ENCODE measurements at places on chromosomes 13 and 19.
A peak's percentile ranks its signal among the peaks of the same experiment; 100 is the strongest.

DNA sequence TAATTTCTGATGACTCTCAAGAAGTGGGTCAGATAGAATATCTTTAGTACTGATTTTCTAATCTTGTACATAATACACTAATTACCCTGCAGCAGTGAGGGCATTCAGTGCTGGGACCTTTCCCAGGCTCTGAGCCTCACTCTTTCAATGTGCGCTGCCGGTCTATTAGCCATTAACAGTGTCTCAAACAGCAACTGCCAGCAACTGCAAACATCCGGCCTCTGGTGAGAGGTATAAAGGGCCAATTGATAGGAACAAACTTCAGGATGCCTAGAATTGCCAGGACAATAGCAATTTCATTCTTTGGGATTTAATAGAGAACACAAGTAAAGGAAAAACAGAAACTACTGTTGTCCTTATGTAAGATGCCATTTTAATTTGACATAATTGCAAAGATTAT lies 604.4 kb upstream of the SPRY2 start:
- no peak for DNase-seq

DNA sequence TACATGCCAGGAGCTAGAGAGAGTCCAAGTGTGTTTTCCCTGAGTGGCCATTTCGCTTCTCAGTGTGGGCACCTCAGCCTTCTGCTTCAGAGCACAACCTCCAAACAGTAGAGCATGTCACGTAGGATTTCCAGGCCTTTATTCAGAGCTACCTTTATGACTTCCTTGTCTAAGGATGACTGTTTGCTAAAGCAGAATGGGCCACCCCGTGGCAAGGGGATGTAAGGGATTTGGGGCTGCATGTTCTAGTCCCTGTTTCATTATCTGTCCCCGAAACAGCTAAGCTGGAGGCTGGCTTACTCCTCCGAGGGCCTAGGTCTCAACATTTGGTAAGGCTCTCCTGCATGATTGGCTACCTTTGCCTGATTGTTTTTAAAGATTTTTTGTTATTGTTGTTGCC lies 6.0 kb downstream of the RNASEH2B start:
- DNase-seq = no peak

DNA sequence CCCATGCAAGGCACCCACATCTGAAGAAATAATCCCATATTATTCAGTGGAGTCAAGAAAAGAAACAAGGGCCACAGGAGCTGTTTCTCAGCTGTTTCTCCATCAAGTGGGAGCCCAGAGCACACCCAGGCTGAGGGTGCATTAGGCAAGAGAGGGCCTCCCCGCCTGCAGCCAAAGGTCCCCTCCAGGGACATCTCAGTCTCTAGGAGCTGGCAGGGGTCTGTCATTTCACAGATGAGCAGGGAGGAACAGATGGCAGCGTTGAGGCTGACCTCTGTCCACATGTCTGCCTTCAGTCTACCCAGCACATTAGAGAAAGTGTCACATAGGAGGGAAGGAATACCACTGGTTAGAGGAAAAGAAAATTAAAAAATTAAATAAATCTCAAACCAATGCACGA lies 157.7 kb downstream of the ZNF536 start:
- no peak for DNase-seq

DNA sequence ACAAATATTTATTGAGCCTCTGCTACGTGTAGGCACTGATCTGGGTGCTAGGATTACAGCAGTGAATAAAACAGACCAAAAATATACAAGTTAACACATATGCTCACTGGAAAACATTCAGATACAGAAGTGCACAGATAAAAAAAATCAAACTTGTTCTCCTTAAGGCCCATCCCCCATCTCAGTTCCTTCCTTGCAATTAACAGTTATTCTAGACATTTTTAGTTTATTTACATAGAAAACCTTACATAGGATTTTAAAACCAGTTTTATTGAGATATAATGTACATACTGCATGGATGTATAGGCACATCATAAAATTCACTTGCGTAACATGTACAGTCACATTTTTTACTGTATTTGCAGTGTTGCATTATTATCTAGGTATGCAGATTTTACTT lies 36.5 kb upstream of the HMGB1 start:
- DNase-seq = no peak

- DNase-seq = no peak
Observed at GRCh38 chr13:66489586-66489985, 740.5 kb downstream of the PCDH9 start.

DNA sequence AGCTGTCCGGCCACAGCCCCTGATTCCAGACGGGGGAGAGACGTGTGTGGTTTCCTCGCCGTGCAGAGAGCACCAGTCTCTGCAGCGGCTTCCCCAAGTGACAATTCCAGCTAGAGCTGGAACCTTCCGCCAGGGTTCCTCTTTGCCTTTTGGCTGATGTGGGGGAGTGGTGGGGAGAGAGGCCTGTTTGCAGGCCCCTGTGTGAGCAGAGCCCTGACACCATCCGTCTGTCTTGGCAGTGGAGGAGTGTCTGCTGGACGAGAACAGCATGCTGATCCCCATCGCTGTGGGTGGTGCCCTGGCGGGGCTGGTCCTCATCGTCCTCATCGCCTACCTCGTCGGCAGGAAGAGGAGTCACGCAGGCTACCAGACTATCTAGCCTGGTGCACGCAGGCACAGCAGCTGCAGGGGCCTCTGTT lies 25.0 kb downstream of the LAMP1 start:
- no peak for DNase-seq

DNA sequence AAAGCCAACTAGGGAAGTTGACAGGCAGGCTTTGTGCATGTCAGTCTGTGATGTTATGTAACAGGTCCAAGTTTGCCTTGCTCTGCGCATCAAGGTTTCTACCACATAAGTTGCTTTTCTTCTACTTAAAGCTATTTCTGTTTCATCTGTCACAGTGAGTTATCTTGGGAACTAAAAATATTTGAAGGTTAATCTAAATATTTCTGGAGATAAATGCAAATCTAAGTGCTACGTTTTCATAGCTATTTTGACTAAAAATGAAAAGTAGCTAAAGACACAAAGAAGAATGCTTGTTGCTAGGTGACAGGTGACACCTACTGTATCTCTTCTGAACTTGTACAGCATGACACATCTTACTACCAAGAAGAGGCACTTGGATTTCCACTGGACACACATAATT lies 135.6 kb downstream of the KLF12 start:
- no peak for DNase-seq

DNA sequence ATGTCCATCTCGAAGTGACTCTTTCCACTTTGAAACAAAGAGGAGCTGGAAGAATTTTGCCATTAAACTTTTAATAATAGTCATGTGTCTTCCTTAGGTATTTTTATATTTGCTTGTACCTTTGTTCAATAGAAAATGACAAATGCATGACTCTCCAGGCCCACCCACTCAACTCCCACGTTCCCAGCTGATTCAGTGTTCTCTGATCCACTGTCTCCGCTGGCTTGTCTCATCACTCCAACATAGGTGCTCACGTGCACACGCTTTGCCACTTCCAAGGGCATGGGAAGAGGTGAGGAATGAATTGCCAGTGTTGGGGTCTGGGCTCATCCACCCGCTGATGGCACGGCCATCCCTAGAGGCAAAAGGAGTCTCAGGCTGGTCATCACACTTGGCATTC lies 24.5 kb downstream of the RASL11A start:
- no peak for DNase-seq

- no peak for DNase-seq
Observed at GRCh38 chr19:18274781-18275356, 617 bp upstream of the IQCN start.

GRCh38 chr13:32150239-32150638 lies 118.7 kb downstream of the FRY start:
- no peak for DNase-seq

GRCh38 chr19:46620716-46621115 lies 4.2 kb downstream of the PTGIR start:
- DNase-seq = no peak

DNA sequence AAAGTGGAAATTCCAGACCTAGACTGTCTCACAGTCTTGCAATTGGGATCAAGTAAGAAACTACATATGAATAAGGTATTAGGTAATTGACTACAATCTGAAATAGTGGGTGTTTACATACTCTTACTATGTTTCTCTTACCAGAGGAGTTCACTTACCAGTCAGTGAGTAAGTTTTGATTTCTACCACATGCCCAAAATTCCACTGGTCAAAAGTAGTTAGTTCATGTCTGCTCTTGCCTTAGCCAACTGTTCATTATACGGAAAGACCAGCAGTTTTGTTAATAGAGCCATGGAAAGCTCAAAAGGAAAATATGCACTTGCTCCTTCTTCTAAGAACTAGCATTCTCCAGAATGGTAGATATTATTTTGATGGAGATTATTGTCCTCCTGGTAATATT lies 490.8 kb downstream of the RFC3 start:
- no peak for DNase-seq

DNA sequence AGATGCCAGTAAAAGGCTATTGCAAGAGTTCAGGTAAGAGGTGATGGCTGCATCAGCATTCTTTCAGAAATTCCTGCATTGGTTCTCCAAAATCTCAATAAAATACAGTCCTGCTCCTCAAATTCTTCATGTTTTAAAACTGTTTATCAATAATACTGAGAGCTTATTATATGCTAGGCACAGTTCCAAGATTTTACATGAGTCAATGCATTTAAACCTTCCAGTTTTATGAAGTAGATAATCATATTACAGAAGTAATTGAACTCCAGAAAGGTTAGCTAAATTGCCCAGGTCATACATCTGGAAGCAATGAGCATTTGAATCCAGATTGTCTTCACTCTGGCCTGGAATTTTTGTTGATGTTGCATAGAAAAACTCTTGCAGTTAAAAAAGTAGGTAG lies 282.9 kb upstream of the SLITRK6 start:
- no peak for DNase-seq

DNA sequence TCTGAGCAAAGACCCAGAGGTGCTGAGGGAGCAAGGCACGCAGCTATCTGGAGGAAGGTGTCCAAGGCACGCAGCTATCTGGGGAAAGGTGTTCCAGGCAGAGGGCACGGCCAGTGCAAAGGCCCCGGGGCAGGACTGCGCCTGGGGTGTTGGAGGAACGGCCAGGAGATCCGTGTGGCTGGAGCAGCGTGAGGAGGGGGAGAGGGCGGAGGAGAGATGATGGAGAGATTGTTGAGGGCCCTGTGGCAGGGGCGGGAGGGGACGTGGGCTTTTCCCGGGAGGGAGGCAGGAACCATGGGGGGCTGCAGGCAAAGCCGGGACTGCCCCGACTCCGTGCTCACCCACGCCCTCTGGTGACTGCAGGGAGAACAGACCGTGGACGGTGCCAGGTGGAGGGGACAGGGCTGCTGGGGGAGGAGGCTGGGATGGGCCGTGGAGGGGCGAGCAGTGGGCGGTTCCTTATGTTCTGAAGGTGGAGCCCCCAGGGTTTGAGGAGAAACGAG lies 13.3 kb upstream of the MISP start:
- DNase-seq = peak; percentile 88

- no peak for DNase-seq
Observed at GRCh38 chr19:55175117-55175867, 4.8 kb downstream of the SYT5 start.

DNA sequence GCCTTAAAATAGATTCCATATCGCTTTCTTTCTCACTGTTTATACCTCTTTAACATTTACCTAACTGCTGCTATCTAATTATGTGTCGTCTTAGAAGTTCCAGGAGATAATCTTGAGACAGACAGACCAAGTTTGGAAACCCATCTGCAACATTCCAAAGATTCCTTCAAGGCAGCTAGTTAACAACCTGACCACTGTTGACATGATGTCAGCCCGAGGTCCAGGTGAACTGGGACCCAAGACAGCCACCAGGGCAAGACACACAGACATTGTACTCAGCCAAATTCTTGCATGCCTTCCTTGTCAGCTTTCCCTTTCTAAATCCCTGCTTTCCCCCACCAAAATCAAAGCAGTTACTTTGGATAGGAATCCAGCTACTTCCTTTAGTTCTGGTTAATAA lies 1476.5 kb upstream of the PRR20A start:
- DNase-seq = no peak

DNA sequence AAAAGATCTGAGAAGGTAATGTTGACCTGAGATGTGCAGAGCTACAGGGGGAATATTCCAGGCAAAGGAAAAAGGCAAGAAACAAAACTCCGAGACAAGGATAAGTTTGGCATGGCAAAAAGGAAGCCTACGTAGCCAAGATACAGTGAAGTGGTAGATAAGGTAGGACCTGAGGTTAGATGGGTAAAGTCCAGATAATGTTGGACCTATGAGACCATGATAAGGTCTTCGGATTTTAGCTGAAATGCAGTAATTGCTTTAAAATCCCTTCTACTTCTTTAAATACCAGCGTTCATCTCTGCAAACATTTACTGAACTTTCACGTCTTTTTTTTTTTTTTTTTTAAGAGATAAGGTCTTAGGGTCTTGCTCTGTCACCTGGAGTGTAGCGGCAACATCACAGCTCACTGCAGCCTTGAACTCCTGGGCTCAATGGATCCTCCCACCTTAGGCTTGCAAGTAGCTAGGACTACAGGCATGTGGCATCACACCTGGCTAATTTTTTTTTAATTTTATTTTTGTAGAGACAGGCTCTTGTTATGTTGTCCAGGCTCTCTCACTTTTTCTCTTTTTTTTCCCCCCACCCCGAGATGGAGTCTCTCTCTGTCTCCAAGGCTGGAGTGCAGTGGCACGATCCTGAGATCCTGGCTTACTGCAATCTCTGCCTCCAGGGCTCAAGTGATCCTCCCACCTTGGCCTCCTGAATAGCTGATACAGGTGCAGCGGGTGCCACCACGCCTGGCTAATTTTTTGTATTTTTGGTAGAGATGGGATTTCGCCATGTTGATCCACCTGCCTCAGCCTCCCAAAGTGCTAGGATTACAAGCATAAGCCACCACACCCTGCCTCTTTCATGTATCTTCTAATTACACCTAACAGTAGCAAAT lies 4.2 kb upstream of the WBP4 start:
- DNase-seq = no peak

- DNase-seq = no peak
Observed at GRCh38 chr13:38564256-38565150, 122.4 kb upstream of the FREM2 start.

- DNase-seq = no peak
Observed at GRCh38 chr19:33273881-33274662, 28.3 kb downstream of the CEBPA start.

DNA sequence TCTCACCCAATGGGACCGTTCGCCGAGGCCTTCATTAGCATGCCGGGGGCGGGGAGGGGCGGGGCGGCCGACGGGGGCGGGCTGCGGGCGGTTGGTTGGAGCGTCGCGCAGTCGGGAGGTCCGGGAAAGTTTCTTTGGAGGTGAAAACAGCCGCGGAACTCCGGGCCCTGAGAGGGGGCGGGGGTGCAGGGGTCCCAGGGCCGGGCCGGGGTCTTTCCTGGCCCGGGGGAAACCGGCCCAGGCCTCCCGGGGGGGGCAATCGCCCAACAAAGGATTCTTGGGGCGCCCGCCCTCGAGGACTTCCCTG lies at the start of gene HMG20B:
HMG20B (plus strand) TSS at position 90 of the 307 bp plus-strand sequence. CDS start 366 bp downstream, outside the sequence.
- no peak for DNase-seq

DNA sequence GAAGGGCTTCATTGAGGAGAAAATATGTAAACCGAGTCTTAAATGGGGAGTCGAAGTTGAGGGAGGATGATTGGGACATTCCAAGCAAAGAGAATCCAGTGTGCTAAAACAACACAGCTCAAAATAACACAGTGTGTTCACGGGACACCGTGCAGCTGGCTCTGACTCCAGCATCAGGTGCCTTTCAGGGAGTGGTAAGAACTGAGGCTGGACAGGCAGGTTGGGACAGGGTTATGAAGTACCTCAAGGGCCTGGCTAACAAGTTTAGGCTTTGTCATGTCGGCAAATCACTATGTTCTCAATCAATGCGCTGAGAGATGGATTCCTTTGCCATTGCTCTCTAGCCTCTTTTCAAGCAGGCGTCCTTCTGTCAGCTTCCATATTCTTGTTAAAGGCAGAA lies 27.5 kb upstream of the WDFY2 start:
- no peak for DNase-seq
